ENCODE measurements at places on chromosomes 11 and 22.
A peak's percentile ranks its signal among the peaks of the same experiment; 100 is the strongest.

DNA sequence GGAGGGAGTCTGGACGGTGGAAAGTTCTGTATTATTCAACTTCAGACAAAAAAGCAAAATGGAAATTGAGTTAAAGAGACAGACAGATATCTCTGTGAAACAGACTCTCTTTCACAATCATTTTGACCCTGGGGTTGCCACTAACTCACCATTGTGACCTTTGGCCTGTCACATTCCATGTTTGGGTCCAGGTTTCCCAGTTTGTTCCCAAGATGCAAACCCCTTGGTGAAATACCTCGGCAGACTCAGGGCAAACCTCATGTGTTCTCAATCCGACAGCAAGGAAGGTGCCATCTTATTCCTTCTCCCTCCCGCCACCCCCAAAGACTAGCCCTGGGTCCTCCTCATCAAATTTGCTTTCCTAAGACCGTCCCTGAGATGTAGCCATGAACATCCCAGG lies 41.8 kb downstream of the GALNT18 start:
- no peak for DNase-seq

- peak; percentile 88 for DNase-seq
Measured at GRCh38 chr11:34614344-34615104, 6.4 kb upstream of the EHF start.

GRCh38 chr11:116217006-116217405 lies 555.8 kb downstream of the BUD13 start:
- peak; percentile 28 for DNase-seq

DNA sequence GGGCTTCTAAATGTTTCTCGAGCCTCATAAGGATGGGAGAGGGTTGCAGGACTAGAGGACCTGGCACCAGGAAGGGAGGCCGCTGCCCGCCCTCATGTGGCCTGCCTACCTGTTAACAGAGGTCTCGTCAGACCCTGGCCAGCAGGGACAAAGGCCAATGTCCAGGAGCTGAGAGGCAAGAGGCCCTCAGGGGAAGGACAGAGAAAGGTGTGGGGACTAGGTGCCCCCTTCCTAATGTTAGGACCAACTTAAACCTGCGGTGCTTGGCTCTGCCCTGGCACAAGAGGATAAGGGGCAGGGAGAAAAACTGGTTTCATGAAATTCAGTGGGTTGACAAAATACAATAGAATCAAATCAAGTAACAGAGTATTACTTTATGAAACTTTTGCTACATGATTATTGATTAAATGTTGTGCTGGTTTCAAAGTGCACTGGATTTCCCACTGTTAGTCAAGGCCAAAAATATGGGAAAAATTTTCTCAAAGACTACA lies 20.0 kb upstream of the SYT12 start:
- no peak for DNase-seq

DNA sequence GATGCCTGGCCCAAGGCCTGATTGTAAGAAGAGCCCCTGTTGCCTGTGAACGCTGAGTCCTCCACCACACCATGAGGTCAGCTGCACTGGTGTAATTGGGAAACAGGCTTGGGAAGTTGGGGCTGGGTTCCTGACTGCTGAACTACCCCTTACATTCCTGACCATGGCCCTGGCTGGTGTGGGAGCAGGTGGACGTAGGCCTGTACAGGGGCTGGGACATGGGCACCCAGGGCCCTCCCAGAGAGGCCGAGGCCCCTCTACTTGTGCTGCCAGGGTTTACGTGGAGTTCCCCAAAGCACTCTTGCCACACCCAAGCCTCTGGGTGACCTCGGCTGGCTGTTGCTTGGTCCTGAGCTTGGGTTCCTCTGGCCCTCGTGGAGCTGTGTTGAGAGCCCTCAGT lies 5.4 kb downstream of the RELT start:
- peak; percentile 47 for DNase-seq

DNA sequence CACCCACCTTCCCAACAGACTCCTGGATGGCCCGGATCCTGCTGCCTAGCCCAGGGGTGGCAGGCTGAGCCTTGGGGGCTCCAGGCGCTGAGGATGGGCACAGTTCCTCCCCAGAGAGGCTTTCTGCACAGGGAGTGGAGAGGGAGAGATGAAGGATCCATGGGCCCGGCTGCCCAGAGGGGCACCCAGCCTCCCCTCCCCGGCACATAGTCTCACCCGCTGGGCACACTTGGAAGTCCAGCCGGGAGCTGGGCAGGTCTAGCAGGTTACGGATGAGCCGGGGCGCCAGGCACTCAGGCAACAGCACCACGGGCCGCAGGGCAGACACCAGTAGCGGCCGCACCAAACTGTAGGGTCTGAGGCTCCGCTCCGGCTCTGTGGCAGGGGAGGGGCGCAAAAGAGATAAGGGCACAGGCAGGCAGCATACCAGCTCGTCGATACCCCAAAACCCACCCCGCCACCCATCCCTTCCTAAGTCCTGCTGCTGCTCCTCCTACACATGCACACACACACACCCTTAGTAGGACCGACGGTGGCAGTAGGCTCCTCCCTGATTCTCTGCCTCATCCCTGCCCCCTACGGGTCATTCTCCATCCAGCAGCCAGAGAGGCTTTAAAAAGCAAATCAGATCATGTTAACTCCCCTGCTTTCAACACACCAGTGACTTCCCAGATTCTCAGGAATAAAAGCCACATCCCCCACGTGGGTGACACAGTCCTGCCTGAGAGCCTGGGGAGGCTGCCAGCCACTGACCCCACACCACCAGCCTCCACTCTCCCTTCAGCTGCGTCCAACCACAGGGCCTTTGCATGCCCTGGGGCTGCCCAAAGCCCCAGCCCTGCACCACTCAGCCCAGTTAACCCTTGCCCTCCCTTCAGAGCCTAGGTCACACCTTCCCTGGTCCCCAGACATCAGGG lies 6.5 kb upstream of the MFNG start:
- peak; percentile 78 for DNase-seq

DNA sequence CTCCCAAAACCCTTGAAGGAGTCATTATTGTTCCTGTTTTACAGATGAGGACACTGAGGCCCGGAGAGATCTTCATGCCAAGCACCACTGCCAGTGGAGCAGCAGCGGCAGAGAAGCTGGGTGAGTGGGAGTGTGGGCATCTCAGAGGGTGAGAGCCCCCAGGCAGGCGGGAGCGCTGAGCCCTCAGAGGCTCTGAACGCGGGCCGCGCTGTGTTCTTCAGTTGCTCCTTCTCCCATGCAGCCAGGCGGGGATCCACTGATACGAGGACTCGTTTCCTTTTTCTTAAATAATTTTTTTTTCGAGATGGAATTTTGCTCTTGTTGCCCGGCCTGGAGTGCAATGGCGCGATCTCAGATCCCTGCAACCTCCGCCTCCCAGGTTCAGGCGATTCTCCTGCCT lies 47.0 kb downstream of the TPBGL start:
- no peak for DNase-seq

GRCh38 chr11:112844517-112844916 lies 116.7 kb upstream of the NCAM1 start:
- DNase-seq: no peak

- DNase-seq: no peak
Measured at GRCh38 chr11:134425413-134425812, 13.4 kb upstream of the B3GAT1 start.

GRCh38 chr11:80041136-80042000 lies 600.5 kb upstream of the TENM4 start:
- DNase-seq: no peak

GRCh38 chr22:29230972-29231875 lies 25.5 kb downstream of the EMID1 start:
- no peak for DNase-seq

- no peak for DNase-seq
Measured at GRCh38 chr11:128821556-128821955, 45.5 kb downstream of the KCNJ1 start.

- DNase-seq: no peak
Measured at GRCh38 chr11:46417711-46418110, 26.1 kb upstream of the CHRM4 start.

DNA sequence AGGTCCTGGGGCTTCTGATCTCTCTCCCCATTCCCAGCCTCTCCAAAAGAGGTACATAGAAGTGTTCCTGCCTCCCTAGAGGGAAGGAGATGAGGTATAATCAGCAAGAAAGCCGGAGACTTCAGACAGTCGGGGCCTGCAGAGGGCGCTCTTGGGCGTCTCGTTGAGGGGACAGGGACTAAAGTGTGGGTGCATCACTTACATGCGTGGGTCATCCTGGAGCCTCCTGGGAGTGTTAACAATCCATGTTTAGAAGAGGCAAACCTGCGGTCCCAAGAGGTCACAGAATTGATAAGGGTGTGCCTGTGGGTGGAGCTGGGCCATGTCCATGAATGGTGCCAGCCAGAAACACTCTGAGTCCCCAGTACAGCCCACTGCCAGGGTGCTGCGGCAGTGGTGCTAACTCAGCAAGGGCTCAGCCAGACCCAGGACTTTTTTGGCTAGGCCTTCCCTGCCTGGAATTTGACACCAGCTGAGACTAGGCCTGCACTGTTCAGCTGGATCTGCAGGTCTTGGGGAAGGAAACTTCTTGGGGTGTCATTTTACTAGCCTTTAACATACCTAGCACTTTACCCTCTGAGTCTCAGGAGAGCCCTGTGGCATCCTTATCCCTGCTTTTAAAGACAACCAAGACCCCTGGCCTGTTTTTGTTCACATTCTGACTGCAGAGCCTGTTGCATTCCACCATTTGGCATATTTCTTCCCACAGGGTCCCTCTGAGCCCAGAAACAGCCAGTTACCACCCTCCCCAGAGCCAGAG lies 5.5 kb downstream of the YDJC start:
- peak; percentile 19 for DNase-seq

DNA sequence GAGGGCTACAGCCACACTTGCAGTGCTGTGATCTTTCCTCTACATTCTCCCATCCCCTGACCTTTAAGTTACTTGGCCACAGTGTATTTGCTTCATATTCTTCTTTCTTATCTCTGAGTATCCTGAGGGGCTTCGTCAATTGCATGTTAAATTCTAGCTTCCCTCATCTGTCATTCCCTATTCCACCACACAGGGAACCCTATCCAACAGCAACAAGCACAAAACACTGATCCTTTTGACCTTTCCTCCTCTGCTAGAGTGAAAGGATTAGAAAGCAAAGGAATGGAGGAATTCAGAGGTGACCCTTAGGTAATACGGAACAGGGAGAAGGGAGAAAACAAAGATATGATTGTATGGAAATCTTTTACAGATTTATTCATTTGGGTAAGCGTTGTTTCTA lies 1061.7 kb upstream of the TENM4 start:
- DNase-seq: no peak

DNA sequence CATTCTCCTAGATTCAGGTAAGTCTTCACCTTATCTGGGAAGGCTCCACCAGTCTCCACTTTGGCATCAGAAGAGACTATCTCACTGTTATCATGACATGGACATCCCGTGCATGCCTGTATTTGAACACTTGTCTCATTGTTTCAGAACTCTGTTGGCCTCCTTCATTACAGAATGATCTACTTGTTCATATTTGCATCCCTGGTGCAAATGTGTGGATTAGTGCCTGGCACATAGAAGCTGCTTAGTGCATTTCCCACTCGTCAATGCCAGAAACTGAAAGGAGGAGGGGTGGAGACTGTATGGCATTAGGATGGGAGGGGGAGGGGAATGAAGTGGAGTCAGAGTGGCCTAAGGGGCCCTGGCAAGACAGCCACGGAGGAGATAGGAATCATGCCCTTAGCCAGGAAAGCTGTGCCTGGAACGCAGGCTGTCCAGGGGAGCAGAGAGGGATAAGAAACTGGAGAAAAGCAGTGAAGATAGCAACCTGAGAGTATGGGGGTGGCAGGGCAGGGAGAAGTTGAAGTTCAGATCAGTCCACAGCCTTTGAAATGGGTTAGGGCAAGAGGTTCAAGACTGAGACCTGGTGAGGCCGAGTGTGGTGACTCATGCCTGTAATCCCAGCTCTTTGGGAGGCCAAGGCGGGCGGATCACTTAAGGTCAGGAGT lies 53.8 kb upstream of the CAPRIN1 start:
- no peak for DNase-seq

DNA sequence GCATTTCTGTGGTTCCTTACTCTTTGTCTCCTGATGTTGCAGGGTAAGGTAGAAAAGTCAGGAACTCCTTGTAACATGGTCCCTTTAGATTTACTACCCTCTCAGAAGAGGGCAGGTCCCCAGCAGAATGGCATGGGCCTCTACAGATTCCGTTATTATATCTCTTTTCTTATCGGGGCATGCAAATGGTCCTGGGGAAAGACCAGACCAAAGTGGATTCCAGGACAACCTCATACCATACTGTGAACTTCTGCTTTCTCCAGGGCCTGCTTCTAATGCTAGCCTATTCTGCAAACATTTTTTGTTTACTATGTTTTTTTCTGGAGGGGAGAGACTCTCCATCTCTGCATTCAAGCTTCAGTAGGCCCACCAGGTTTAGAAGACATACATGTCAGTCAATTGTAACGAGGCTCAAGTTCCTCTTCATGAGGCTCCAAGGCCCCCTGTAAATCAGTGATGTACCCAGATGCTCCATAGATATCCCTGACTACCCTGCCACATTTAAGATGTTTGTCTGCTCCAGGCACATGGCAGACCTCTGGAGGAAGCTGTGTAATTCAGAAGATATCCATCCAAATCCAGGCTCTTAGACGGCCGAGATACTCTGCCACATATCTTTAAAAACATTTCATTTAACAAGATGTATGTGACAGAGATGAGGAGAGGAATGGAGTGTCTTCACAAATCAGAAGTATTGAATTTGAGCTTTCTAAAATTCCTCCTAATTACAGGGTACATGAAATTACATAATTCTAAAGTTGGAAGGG lies 8.5 kb upstream of the ME3 start:
- DNase-seq: no peak

GRCh38 chr22:24878969-24879368 lies 67.5 kb downstream of the LHFPL7 start:
- DNase-seq: no peak

- no peak for DNase-seq
Measured at GRCh38 chr22:45830531-45831245, 146.3 kb downstream of the WNT7B start.

DNA sequence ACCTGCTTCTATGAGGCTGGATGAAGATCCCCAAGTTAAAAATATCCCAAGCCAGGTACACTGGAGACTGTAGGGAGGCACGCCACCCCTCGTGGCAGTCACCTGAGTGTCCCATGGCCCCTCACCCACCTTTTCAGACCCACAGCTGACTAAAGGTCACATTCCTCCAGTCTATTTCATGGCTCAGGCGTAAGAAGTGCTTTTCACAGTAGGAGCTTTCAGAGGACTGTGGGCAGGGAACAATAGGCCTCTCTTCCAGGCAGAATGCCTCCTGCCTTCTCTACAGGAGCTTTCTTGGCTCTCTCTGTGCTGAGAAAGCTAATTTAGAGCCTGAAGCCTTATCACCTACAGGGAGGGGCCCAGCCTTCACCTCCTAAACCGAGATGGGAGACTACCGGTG lies 73.8 kb downstream of the C11orf58 start:
- no peak for DNase-seq

GRCh38 chr11:117862019-117862725 lies 14.3 kb downstream of the FXYD6 start:
- DNase-seq: no peak

GRCh38 chr11:14245444-14245843 lies 113.5 kb downstream of the RRAS2 start:
- no peak for DNase-seq

GRCh38 chr22:21055880-21056319 lies 10.2 kb downstream of the LRRC74B start:
- peak; percentile 39 for DNase-seq

GRCh38 chr22:27882507-27883290 lies 36.4 kb downstream of the PITPNB start:
- no peak for DNase-seq

Measured in MV-4-11 (cell line).